Heart left ventricle (tissue), 16 donors: ENCODE measurements at places on chromosomes 1 and 21. TPM values are rescaled to one million over a fixed set of nuclear protein-coding genes. Genes with fewer than 3 reads are reported as not detected.
A peak's percentile ranks its signal among the peaks of the same experiment; 100 is the strongest.

DNA sequence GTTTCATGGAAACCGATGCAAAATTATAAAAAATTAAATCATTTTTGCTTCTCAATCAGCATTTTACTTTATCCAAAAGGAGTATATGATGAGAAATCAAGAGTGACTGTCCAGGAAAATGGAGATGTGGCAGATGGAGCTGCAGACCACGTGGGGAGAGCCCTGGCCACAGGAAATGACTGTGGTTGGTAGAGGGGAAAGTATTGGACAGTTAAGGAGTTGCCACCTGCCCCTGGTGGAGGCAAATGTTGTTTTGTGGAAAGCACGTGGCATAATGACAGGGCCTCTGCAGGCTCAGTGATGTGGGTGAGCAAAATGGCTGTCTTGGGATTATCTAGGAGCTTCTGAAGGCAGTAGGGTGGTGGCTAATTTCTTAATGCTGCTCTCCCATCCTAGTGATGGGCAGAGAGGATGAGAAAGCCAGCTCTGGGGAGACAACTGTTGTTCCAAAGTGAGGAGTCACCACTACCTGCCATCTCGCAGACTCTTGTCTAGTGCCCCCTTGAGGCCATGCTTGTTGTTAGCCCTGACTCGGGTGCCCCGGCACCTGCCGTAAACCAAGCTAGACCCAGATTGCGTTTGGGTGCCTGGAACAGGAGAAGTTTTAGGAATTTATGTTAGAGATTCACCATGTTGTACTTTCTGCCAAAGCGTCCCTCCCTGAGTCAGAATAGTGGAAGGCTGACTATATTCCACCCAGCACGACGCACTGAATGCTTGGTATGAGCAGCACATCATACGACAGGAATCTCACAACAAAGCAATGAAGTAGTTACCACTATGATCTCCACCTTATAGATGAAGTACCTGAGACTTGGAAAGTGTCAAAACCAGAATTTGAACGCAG is 144.0 kb downstream of the ROR1 start:
- DNase-seq: no peak

GRCh38 chr1:84269306-84269705 is 32.2 kb upstream of the SAMD13 start:
- DNase-seq: no peak

Gene DDR2
- 5.0 TPM for polyA plus RNA-seq

DNA sequence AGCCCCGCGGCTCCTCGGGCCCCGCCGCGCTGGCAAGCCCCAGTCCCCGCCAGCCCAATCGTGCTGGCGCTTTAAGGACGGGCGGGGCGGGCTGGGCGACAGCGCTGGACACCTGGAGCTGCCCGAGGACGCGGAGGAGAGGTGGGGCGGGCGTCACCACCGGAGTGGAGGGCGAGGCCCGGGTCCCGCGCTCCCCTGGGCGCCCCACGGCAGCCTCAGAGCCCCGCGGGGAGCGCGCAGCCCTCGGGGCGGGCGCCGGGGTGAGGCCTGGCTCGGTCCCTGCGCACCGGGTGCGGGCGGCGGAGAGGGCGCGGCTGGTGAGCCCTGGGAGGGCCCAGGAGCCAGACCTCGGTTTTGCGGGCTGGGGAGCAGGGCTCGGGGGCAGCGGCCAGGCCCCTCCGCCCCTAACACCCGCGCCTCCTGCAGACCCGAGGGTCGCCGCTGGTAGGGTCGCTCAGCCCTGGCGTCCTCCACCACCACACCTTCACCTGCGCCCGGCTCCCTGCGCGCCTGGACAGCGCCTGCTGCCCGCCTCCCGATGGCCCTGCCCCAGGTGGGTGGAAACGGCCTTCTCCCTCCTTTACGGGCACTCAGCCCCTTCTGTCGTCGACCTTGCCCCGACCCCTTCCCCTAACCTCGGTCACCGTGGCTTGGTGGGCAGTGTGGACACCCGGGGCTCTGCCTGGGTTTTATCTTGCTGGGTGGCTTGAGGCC is at the start of gene TMEM61:
Gene TMEM61 (plus strand): TSS at position 101 of the 714 bp plus-strand sequence. CDS start 438 bp downstream, at position 539.
- DNase-seq: no peak

DNA sequence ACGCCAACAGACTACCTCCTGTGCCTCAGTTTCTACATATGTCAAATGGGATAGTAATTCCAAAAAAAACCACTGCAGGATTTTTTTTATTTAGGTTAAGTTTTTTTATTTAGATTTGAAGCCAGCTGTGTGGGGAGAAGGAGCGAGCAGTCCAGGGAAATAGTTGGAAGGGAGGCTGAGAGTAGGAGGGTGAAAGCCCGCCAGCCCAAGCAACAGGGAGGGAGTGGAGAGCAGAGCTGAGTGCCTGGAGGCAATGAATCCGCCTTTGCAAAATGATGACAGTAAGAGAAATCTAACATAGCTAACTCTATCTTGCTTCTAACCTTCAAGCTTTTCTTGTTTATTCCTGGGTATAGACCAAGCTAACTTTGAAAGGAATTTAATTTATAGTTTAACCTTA is 15.6 kb upstream of the C1orf198 start:
- no peak for DNase-seq

DNA sequence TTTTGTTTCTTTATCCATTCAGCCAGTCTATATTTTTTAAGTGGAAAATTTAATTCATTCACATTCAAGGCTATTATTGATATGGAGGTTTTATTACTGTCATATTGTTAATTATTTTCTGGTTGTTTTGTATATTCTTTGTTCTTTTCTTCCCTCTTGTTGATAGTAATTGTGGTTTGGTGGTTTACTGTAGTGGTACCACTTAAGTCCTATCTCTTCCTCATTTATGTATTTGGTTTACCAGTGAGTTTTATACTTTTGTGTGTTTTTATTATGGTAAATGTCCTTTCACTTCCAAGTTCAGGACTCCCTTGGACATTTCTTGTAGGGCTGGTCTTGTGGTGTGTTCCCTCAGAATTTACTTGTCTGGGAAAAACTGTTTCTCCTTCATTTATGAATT is 28.1 kb upstream of the PM20D1 start:
- DNase-seq: no peak

GRCh38 chr1:107647012-107647411 is 318.0 kb downstream of the VAV3 start:
- DNase-seq: no peak

Gene CKS1B
- 6.8 TPM for polyA plus RNA-seq

Gene PRDM16
- 13.1 TPM for polyA plus RNA-seq

DNA sequence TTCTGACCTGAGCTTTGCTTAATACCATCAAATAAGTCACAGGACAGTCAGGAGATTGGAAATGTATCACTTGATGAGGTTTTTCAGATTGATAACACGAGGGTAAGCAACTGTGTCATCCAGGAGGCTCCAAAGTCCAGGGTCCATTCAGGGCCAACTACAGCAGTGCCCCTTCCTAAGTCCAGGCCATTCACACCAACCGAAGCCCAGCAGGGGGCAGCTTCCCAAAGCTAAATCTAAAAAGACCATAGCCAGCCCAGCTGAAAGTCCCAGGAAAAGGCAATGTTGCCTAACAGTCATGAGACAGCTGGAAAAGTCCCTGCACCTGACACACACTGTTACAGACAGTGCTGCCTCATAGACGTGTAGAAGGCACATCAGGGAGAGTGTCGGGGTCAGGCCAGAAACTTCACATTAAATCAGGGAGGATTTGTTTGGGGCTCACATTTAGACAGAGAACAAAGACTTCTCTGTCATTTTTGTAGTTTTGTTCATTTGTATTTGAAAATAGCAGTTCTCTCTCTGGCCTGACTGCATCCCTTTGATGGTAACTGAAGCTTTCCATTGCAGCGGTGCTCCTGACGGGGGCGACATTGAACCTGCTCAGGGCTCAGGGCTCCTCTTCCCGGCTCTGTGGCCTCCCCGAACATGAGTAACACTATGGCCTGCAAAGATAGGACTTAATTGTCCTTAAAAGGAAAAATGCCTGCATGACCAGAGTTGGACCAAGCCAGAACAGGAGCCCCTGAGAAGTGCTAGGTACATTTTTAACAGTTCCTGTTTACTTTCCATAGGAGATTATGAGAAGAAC is 200.4 kb downstream of the NRIP1 start:
- DNase-seq: peak; percentile 57

DNA sequence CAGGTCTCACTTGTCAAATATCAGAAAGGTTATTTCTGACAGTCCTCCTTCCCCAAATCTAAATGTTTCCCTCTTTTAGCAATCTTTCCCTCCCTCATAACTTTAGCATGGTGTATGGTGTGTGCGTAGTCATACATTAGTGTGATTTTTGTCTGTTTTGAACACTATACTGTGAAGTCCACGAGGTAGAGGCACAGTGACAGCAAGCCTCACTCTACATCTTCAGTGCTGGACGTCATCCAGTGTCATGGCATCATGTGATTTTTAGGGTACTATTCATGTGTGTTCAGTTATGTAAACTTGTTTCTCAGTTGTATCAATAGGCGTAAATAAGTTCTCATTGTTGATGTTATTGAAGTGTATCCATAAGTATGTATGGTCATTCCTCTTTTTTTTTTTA is 39.1 kb downstream of the DYRK1A start:
- no peak for DNase-seq

DNA sequence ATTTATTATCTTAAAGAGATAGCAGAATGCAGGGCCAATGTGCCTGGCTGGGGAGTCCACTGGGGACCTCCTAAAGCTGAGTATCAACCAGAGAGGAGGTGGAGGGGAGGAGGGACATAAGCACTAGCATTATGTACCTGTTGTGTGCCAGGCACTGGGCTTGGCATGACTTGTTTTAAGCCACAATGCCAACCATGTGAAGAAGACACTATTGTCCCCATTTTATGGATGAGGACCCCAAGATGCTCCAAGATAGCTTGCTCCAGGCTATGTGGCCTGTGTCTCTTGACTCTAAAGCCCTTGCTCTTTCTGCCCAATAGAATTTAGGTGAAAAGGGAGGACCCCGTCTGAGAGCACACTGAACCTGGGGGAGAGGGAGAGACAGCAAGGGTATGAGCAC is 111.3 kb downstream of the GLIS1 start:
- no peak for DNase-seq

- DNase-seq: no peak
These were observed 402.6 kb downstream of the SIPA1L2 start for GRCh38 chr1:232227306-232227705.

Gene RAB3B
- 0.14 TPM for polyA plus RNA-seq

Gene TMEM50A
- 81.4 TPM for polyA plus RNA-seq

- no peak for DNase-seq
These were observed 1290.5 kb upstream of the B3GALT2 start for GRCh38 chr1:194476872-194477271.

- no peak for DNase-seq
These were observed 18.7 kb downstream of the MTF1 start for GRCh38 chr1:37840711-37841110.

DNA sequence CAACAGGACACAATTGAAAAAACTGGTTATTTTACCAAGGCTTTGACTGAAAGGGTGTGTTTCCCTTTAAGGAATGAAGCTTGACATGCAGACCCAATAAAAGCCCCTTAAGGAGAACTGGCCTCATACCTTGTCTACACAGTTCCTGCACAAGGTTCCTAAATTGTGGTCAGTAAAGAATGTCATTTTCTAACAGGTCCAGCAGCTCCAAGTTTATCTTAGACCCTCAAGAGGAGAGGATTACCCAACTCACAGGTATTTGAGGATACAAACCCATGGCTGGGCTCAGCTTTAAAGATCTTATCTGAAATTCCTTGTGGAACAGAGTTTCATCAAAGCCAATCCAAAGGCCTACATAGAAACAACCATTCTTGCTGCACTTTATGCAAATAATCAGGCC is 31.4 kb upstream of the CBR3 start:
- DNase-seq: no peak

DNA sequence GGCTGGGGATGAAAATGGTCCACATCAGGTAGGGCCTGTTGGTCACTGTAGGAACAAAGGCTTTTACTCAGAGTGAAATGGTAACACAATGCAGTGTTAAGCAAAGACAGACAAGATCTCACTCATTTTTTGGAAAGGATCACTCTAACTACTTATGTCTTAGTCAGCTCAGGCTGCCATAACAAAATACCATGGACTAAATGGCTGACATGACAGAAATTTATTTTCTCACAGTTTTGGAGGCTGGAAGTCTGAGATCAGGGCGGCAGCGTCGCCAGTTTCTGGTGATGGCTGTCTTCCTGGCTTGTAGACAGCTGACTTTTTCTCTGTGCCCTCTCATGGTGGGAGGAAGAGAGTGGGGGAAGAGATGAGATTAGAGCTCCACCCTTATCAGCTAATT is 10.2 kb upstream of the MAGI3 start:
- DNase-seq: no peak

DNA sequence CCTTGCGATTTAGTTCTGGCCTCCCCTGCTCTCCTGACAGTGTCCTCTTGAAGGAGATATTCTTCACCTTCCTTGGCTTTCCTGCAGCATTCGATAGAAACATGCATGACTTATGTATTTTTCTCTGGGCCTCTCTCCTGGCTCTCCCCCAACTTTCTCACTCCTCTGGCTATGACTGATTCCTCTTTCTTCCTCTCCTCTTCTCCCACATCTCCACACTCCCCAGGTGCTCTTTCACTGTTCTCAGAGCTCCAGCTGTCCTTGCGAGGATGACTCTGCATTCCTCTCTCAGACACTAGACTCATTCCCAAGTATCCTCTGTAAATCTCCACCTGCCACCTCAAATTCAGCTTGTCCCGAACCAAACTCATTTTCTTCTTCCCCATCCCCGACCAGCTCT is 18.0 kb downstream of the LRRC42 start:
- no peak for DNase-seq

Gene CD34
- 37.4 TPM for polyA plus RNA-seq

DNA sequence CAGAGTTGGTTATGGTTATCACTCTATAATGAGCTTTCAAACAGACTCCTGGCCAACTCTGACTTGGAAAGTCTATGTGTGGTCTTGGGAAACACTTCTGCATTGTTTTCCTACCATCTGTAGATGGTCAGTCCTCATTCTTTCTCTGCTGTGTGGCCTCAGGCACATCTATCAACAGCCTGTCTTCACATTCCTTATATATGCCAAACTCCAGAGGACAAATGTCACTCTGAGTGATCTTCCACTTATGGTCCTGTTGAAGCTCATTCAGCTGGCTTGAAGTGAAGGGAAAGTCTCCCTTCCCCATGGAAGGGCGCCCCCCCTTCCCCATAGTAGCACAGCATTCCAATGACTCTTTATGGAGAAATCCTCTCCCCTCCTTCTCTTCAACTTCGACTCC is 58.7 kb downstream of the VANGL2 start:
- DNase-seq: no peak

Gene PLD5
- 0.08 TPM for polyA plus RNA-seq

DNA sequence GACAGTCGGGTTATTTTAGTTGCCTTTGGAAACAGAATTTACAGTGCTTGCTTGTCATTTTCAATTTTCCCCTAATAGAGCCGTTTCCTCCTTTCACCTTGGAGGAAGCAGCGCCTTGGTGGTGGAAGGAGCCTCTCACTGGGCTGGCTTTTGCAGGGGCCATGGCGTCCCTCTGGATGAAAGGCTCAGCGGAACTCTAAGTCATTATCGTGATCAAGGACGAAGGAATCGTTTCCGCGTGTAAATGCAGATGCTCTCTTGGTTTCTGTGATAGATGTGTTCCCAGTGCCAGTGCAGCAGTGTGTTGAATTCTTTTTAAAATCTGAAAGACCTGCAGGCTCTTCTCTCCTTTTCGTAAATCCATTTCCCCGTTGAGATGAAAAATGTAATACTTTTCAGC is 126.2 kb upstream of the LMO4 start:
- no peak for DNase-seq

Gene LCE1F
- polyA plus RNA-seq: not detected
